ENCODE measurements at places on chromosomes 5 and 9.

DNA sequence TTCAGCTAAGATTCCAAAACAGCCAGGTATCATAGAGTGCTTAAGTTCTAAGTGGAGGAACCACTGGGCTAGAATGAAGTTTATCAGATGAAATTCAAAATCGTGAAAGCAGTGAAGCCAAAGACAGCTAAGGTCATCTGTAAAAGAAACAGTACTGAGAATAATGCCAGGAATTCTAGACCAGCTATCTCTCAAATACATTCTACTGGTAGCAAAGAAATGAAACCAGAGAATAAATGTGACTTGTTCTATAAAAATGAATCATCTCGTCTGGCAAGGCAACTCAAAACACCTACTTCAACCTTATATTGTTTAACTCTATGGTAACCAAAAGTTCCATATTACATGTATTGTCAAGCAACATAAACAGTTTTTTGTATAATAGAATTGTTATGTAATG lies 51.3 kb upstream of the RGMB start:
- no peak for DNase-seq

GRCh38 chr5:19927919-19928318 lies 60.1 kb downstream of the CDH18 start:
- no peak for DNase-seq

GRCh38 chr9:128392302-128393144 lies 21.3 kb downstream of the URM1 start:
- no peak for DNase-seq

DNA sequence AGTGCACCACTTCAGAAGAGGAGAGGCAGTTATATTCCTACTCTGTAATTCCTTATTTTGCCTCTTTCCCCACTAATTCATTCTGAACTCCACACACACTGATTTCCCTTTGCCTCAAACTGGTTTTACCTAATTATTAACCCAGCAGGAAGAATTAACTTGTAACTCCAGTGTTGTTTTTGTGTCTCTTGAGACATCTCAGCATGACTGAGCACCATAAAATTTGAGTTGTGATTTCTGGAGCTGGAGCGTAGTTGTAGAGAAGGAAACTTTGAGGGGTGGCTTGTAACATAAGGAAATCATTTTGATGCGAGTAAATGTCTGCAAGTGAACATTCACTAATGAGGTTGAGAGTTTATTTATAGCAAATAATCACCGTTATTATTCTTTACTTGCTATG lies 265.2 kb downstream of the TMEM38B start:
- no peak for DNase-seq

DNA sequence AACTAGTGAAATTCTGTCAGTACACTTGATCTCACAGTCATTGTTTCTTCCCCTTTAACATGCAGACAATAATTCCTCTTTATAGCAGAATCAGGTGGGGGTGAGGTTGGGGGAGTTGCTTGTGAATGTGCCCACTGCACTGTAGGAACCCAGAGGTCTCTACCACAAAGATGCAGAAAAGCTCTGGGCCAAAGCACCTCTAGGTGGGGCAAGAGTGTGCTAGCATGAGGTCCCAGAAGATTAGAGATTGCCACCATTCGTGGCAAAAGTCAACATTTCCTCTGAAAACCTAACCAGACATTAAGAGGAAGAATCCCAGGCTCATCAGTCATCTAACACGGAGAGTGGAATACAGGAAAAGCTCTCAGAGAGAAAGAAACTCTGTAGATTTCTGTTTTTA lies 74.5 kb downstream of the PTCD2 start:
- DNase-seq = no peak

GRCh38 chr9:35882263-35882848 lies 12.2 kb upstream of the OR13J1 start:
- DNase-seq = peak; percentile 32

- DNase-seq = no peak
These were observed 5.7 kb downstream of the ENTPD8 start for GRCh38 chr9:137435381-137435891.

Data from DMS79 (cell line).